ENCODE measurements at places on chromosomes 4 and X. TPM values are rescaled to one million over a fixed set of nuclear protein-coding genes. Genes with fewer than 3 reads are reported as not detected.

SH3TC1 gene
- total RNA-seq, result 18.9 TPM

SPARCL1 gene
- not detected for total RNA-seq

BOD1L1 gene
- total RNA-seq, result 17.3 TPM

RGN gene
- not detected for total RNA-seq

PNMA3 gene
- 0.14 TPM for total RNA-seq

C4orf50 gene
- total RNA-seq, result not detected

OTUD6A gene
- not detected for total RNA-seq

ENAM gene
- total RNA-seq, result not detected

CXCL3 gene
- 3.8 TPM for total RNA-seq

RPS6KA6 gene
- 4.5 TPM for total RNA-seq

ZMAT1 gene
- total RNA-seq, result 0.05 TPM

FATE1 gene
- not detected for total RNA-seq

ARHGAP36 gene
- total RNA-seq, result not detected

SSX4B gene
- total RNA-seq, result not detected

TRIM75 gene
- not detected for total RNA-seq

MTNR1A gene
- total RNA-seq, result 0.35 TPM

CFI gene
- 0.43 TPM for total RNA-seq

C1QTNF7 gene
- total RNA-seq, result not detected

TRAPPC2 gene
- total RNA-seq, result 7.7 TPM

AVPR2 gene
- total RNA-seq, result not detected

TREX2 gene
- 1.7 TPM for total RNA-seq

CLTRN gene
- 1.1 TPM for total RNA-seq

UGT2B10 gene
- 0.09 TPM for total RNA-seq

SMS gene
- 217 TPM for total RNA-seq

PPP3CA gene
- 26.3 TPM for total RNA-seq

RHOXF2 gene
- total RNA-seq, result not detected

MGARP gene
- total RNA-seq, result 0.69 TPM

TLR1 gene
- 0.24 TPM for total RNA-seq

HERC5 gene
- 3.6 TPM for total RNA-seq

SSX3 gene
- not detected for total RNA-seq

ASMT gene
- 0.53 TPM for total RNA-seq

GJB1 gene
- total RNA-seq, result not detected

PNMA6F gene
- not detected for total RNA-seq

UCP1 gene
- total RNA-seq, result not detected

NMU gene
- total RNA-seq, result 1.0 TPM

GLUD2 gene
- 2.6 TPM for total RNA-seq

XAGE1A gene
- not detected for total RNA-seq

SCML2 gene
- total RNA-seq, result 6.6 TPM

CT55 gene
- not detected for total RNA-seq

PDE5A gene
- total RNA-seq, result 0.43 TPM

FABP2 gene
- total RNA-seq, result not detected

GPRASP2 gene
- total RNA-seq, result 5.0 TPM

ADAMTS3 gene
- not detected for total RNA-seq

GRK4 gene
- total RNA-seq, result 2.0 TPM

Measured in A549 treated with GW870086 at 1 μM for 4 hours (cell line).